ENCODE measurements at places on chromosomes 2 and 18.

- no peak for DNase-seq
Observed at GRCh38 chr2:121348128-121348740, 63.2 kb upstream of the TFCP2L1 start.

DNA sequence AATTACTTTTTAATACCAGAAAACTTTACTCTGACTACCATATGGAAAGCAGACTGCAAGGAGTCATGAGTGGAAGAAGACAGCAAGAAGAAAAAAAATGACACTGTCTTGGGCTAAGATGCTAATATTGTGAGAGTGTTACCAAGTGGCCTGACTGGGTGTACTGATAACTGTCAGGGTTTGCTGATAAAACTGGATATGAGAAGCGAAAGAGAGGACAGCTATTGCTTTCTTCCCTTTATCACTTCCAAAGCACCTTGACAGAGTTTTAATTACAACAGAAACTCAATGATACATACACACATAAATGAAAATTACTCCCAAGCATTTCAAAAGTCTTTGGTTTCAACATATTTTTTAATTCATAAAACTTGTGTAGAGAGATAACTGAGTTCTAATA is 368.5 kb downstream of the ZEB2 start:
- no peak for DNase-seq

DNA sequence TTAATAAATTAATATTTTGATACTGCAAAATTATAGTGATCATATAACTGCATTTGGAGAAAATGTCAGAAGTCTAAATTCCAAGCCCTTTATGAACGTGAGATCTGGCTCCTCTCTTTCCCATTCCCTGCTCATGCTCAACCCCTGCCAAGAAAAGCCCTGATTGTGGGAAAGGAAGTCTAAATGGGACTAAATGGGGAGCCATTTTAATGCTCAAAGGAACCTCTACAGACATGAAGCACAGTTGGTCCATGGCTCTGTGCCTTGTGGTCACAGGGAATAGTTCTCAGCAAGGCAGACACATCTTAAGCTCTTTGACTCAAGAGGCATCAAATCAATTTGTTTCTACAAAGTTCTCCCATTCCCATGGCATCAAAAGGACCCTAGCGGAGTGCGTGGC is 29.3 kb upstream of the INSIG2 start:
- DNase-seq = no peak

GRCh38 chr2:53040536-53041229 is 726.9 kb upstream of the CHAC2 start:
- DNase-seq = no peak

GRCh38 chr2:70954886-70955285 is 19.2 kb downstream of the ATP6V1B1 start:
- DNase-seq = no peak

- no peak for DNase-seq
Observed at GRCh38 chr2:201936817-201937216, 96.8 kb upstream of the FZD7 start.

GRCh38 chr18:58687871-58688308 is 16.6 kb downstream of the MALT1 start:
- no peak for DNase-seq

DNA sequence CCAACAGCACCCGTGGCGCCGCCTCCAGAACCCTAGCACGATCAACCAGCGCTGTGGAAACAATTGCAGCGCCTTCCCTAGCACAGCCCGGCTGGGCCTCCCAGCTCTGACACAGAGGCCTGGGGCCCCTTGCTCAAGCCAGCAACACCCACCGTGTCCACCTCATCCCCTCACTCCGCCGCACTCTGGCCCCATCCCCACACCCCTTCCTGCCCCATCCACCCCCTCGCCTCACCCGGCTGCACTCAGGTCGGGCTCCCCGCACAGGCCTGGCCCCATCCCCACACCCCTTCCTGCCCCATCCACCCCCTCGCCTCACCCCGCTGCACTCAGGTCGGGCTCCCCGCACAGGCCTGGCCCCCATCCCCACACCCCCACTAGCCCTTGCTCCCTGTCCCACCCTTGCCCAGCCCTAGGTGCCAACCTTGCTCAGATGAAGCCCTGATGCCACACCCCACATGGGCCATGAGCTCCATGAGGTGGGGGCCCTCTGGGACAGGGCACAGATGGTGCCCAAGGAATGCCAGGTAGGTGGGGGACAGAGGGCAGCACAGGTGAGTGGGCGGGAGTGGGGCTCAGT is 28.7 kb downstream of the KIF1A start:
- DNase-seq = no peak

GRCh38 chr2:54880428-54880827 is 157.0 kb downstream of the EML6 start:
- no peak for DNase-seq

DNA sequence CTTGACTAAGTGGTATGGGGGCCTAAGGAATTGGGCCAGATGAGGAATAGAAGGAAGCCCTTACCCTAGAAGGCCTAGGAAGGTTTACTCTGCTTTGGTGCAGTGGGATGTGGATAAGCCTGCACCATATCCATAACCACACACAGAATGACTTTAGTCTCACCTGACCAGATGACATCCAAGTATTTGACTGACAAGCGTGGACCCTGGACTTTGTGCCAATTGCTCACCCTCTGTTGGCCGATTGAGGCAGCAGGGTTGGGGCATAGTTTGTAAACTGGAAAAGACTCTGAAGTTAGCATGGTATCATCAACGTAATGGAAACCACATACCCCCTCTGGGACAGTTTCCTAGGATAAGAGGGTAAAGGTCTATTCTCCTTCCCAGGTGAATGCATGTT is 36.5 kb upstream of the SERPINE2 start:
- no peak for DNase-seq

- DNase-seq = no peak
Observed at GRCh38 chr18:72539901-72540300, 4.2 kb downstream of the CBLN2 start.

DNA sequence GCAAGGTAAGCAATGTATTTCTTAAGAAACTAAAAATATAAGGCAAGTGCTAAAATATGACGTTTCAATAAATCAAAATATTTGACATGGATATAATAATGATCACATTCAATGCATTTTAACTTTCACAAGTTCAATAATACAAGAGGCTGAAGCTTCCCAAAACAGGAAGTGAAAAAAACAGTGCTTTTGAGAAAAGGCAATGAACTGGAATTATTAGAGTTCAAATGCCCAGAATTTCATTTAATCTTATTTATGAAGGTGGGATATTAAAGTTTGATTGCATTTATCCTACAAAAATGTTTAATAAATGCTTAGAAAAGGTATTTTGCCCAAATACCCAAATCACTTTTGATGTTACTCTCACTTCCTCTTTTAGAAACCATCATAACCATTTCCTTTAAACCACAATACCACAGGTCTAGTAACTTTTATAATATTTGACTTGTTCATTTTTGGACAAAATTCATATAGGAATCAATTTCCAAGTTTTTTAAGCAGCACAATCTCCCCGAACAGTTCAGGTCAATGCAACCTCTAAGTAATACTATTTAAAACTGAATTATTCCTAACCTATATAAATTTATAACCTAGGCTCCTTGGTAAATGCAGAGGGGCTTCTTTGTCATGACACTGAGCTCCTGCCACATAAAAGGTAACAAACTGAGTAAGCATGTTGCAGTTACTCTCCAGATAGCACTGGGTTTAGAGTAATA is 2.1 kb downstream of the NCKAP1 start:
- no peak for DNase-seq

GRCh38 chr2:238816291-238816690 is 31.6 kb upstream of the TWIST2 start:
- DNase-seq = no peak
